ENCODE measurements at places on chromosomes 1 and 21. TPM values are rescaled to one million over a fixed set of nuclear protein-coding genes. Genes with fewer than 3 reads are reported as not detected.

The ADAMTS4 gene
- 2.5 TPM for total RNA-seq

The DDAH1 gene
- not detected for total RNA-seq

The TAS1R1 gene
- total RNA-seq: not detected

The C8B gene
- not detected for total RNA-seq

The LDLRAD1 gene
- not detected for total RNA-seq

DNA sequence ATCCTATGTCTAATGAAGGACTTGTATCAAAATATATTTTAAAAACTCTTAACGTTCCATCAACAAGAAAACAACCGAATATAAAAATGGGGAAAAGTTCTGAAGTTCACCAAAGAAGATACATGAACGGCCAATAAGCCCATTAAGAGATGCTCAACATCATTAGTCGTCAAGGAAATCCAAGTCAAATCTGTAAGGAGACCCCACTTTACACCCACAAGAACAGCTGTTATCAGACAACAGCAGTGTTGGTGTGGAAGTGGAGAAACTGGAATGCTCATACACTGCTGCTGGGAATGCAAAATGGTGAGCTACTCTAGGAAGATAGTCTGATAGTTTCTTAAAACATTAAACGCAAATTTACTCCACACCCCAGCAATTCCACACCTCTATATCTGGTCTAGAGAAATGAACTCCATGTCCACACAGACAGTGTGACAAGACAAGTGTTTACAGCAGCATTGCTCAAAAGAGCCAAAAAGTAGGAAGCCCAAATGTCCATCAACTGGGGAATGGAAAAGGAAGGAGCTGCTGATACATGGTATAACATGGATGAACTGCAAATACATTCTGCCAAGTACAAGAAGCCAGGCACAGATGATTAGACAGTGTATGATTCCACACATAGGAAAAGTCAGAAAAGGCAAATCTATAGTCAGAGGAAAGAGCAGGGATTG is 18.5 kb downstream of the UBE2G2 start:
- DNase-seq: no peak
- no peak overlapping the region for H3K27ac ChIP-seq
- peaks cover 32% of the 10 kb centered on the region for H3K36me3 ChIP-seq
- no peak overlapping the region for H3K4me3 ChIP-seq

DNA sequence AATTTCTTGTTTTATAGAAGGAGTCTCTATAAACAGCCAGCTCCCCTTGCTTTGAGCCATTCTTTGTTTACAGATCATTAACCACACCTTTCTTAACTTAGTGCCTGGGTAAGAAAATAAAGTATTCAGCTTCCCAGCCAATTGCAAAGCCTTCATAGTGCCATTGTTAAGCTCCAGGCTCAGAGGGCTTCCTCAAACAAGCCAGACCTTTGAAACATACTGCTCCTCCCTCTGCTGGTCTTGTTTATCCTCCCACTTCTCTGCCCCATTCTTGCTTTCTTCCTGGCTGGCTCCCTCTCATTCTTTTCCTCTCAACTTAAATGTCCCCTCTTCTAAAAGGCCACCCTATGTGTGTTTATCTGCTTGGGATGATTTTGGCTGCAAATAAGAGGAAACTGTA is 319.4 kb upstream of the ST6GALNAC5 start:
- DNase-seq: no peak
- H3K4me3 ChIP-seq: no peak overlapping the region
- no peak overlapping the region for H3K27ac ChIP-seq
- H3K4me1 ChIP-seq: no peaks in the 10 kb centered on the region

DNA sequence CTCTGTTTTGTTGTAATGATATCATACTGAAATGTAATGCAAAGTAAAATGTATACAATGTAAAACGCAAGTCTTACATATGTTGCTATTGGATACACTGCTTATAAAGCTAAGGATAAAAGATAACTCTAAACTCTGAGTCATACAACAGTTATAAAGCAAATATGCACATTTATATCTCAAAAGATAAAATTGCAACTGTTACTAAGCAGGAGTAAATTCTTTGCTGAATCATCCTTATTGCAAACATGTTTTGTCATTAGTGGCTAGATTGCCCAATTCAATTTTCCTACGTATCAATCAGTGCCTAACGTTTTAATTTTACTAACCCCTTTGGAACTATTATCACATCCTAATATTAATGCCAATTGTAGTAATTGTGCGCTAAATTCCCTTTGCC is 762.9 kb downstream of the LTN1 start:
- no peak overlapping the region for H3K4me3 ChIP-seq
- no peak for DNase-seq
- H3K27me3 ChIP-seq: peaks cover 5% of the 10 kb centered on the region
- H3K36me3 ChIP-seq: no peaks in the 10 kb centered on the region

DNA sequence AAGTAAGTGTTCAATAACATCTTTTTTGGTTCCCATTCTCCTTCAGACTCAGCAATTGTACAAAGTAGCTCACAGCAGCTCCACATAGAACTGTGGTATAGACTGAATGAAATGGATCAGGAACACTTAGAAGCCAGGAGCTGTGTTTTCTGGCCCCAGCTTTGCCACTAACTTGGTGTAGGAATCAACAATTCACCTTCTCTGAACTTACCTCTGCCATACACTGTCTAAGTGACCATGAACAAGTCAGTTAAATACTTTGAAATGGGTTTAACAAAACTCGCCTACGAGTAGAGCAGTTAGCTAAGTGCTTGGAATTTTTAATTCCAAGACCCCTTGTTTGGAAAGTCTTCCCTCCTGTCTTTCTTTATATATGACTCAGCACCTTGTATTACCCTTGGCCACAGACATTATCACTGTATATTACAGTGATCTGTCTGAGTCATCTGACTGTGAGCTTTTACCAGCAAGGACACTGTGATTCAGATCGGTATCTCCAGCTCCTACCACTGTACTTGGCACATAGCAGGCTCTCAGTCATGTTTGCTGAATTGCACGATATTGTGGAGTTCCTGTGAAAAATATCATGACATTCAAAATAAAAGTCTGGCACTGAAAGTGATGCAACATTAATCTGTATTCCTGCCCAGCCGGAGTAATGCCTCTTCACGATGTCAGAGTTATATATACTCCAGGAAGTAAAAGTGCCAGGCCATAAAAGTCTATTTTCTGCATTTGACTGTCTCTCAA is 101.7 kb upstream of the BEND5 start:
- no peak overlapping the region for H3K4me3 ChIP-seq
- H3K4me1 ChIP-seq: no peaks in the 10 kb centered on the region
- H3K27me3 ChIP-seq: peaks cover 19% of the 10 kb centered on the region
- H3K27ac ChIP-seq: no peak overlapping the region
- DNase-seq: no peak

- H3K36me3 ChIP-seq: peaks cover 52% of the 10 kb centered on the region
- H3K4me3 ChIP-seq: no peak overlapping the region
- H3K4me1 ChIP-seq: peaks cover 2% of the 10 kb centered on the region
- no peaks in the 10 kb centered on the region for H3K27me3 ChIP-seq
Measured at GRCh38 chr1:99992760-99993467, 23.1 kb downstream of the SLC35A3 start.

DNA sequence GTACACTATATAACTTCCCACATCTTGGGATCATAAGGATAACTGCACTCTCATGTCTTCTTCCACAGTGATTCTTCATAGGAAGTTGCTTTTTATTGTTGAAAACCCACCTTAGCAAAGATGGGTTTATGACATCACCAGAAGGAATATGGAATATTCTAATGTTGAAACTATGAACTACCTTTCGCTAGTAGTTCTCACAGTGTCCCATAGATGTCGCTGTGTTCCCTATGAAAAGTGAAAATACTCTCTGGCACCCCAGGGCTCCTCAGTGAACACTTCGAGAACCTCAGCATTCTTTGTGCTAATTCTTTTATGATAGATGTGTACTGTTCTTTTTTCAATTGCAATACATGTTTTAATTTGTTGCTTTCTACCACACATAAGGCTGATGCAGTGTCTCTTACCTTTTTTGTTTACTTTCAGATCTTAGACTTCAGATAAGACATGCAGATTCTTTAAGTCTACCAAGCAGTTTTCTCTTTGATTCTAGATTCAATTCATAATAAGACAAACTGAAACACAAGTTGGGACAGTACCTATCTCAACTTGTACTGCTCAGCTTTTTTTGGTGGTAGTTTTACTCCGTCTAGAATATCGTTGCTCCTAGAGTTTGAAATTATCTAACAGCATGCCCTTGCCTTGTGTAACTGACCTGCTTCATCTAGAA is 90.8 kb downstream of the GTF2B start:
- DNase-seq: peak; percentile 9
- H3K27me3 ChIP-seq: no peaks in the 10 kb centered on the region
- no peak overlapping the region for H3K27ac ChIP-seq
- H3K4me3 ChIP-seq: no peak overlapping the region
- H3K36me3 ChIP-seq: peaks cover 37% of the 10 kb centered on the region

DNA sequence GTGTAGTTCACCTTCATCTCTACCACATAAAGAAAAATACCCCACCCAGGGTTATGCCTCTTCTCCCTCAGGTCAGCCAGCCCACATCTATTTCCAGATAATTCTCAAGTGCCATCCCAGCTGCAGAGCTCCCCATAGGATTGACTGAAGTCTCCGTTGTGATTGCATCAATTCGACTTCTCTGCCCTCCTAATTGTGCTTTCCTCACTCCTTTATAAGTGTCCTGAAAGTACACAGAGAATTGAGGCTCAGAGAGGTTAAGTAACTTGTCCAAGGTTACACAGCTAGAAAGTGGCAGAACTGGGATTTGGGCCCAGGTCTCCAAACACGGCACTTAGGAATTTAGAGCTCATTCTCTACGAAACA is 15.0 kb downstream of the ZSWIM5 start:
- H3K27ac ChIP-seq: no peak overlapping the region
- no peak for DNase-seq
- H3K4me3 ChIP-seq: no peak overlapping the region
- peaks cover 9% of the 10 kb centered on the region for H3K4me1 ChIP-seq
- H3K36me3 ChIP-seq: no peaks in the 10 kb centered on the region
- H3K27me3 ChIP-seq: no peaks in the 10 kb centered on the region
